SIG-M5 (cell line): ENCODE measurements at places on chromosomes 6 and 20.

GRCh38 chr20:58703765-58704371 is 11.3 kb downstream of the NPEPL1 start:
- DNase-seq: no peak

- no peak for DNase-seq
Measured at GRCh38 chr20:43901296-43901695, 13.4 kb upstream of the TOX2 start.

GRCh38 chr20:49989234-49990065 is 6.7 kb downstream of the SNAI1 start:
- DNase-seq: no peak

- no peak for DNase-seq
Measured at GRCh38 chr6:157186785-157187181, 136.5 kb downstream of the TMEM242 start.

GRCh38 chr6:10458287-10458686 is 43.4 kb upstream of the TFAP2A start:
- no peak for DNase-seq
